ENCODE measurements at places on chromosomes 6 and 20. TPM values are rescaled to one million over a fixed set of nuclear protein-coding genes. Genes with fewer than 3 reads are reported as not detected.

The DEF6 gene
- polyA plus RNA-seq: 5.1 TPM

The PI3 gene
- not detected for polyA plus RNA-seq

The TGM3 gene
- 0.08 TPM for polyA plus RNA-seq

The ZFP57 gene
- 1.3 TPM for polyA plus RNA-seq
